Activated CD8-positive, alpha-beta memory T cell treated with anti-CD3 and anti-CD28 coated beads for 48 hours (primary cell): ENCODE measurements at places on chromosomes 12 and 14.

DNA sequence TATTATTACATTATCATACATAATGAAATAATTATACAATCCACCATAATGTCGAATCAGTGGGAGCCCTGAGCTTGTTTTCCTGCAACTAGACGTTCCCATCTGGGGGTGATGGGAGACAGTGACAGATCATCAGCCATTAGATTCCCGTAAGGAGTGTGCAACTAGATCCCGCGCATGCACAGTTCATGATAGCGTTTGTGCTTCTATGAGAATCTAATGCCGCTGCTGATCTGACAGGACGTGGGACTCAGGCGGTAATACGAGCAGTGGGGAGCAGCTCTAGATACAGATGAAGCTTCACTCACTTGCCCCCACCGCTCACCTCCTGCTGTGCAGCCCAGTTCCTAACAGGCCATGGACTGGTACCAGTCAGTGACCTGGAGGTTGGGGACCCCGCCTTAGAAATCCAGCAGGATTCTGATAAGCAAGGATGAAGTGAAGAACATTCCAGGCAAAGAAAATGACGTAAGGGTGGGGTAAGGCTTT is 204.6 kb downstream of the ETV6 start:
- no peak for DNase-seq

GRCh38 chr14:93094121-93094918 is 21.4 kb downstream of the ITPK1 start:
- DNase-seq, result no peak

- DNase-seq, result no peak
These were observed 179.9 kb upstream of the EEA1 start for GRCh38 chr12:93108985-93109384.

GRCh38 chr12:55850893-55851292 is 8.2 kb upstream of the MMP19 start:
- DNase-seq, result no peak

DNA sequence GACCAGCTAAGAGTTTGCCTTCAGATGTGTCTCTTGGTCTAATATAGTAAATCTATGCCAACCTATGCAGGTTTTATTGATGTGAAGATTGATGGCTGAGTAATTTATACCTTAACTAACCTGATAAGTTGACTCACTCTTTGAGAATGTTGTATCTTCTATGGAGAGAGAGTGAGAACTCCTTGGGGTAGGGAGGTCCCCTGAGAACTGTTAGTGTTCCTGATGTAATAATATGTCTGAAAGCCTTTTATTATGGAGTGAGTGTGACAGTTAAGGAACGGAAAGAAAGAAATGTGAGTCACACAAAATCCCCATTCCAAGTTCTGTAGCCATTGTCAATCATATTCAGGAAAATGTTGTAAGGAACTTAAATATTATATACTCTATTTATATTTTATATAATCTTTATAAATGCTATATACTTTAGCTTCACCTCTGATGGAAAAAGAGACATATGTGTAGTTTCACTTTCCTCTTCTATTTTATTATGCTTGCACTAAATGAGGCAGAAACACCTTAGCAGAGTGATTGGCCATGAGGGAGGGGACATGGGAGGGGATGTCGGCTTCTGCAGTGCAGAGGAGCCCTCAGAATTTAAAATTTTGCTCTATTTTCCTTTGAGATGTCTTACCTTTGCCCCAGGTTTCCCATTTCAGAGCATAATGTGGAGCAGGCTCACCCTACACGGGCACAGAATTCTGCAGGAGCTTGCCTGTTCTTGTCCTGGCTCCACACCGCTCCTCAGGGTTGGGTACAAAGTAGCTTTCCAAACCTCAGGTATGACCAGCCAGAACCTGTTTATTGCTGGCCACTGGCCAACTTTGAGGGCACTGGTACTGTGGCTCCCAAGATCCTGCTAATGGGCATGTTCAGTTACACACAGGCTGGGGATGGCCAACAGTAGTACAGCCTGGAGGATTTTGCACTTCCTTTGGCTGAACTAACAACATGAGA is 57.7 kb downstream of the ARF6 start:
- no peak for DNase-seq

DNA sequence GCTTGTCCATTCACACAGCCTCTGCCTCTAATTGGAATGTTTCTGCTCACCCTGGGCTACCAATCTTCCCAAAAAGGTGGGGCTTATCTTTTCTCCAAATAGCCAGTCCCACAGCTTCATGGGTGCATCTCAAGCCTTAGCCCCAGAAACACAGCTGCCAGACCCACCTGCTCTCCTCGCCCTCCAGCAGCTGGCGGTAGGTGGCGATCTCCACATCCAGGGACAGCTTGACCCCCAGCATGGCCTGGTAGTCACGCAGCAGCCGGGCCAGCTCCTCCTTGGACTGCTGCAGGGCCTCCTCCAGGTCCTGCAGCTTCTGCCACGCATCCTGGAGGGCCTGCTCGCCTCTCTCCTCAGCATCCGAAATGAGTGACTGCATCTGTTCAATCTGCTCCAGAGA is 11.1 kb downstream of the KRT77 start:
- DNase-seq, result no peak

- peak; percentile 27 for DNase-seq
These were observed 23.5 kb downstream of the FGF23 start for GRCh38 chr12:4356041-4356327.

DNA sequence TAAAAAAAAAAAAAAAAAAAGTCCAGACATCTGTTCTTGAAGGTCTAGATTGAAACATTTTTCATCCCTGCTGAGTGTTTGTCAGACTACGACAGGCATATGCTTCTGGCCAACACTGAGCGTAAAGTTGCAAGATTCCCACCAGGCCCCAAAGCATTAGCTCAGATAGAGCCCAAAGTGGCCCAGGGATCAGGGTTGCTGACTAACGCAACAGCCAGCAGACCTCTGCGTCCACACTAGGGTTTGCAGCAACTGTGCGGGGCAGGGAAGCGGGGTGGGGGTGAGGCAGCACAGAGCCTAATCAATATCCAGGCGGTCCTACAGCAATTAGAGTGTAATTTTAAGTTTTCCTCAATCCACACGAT is 55.7 kb downstream of the SSH1 start:
- no peak for DNase-seq

DNA sequence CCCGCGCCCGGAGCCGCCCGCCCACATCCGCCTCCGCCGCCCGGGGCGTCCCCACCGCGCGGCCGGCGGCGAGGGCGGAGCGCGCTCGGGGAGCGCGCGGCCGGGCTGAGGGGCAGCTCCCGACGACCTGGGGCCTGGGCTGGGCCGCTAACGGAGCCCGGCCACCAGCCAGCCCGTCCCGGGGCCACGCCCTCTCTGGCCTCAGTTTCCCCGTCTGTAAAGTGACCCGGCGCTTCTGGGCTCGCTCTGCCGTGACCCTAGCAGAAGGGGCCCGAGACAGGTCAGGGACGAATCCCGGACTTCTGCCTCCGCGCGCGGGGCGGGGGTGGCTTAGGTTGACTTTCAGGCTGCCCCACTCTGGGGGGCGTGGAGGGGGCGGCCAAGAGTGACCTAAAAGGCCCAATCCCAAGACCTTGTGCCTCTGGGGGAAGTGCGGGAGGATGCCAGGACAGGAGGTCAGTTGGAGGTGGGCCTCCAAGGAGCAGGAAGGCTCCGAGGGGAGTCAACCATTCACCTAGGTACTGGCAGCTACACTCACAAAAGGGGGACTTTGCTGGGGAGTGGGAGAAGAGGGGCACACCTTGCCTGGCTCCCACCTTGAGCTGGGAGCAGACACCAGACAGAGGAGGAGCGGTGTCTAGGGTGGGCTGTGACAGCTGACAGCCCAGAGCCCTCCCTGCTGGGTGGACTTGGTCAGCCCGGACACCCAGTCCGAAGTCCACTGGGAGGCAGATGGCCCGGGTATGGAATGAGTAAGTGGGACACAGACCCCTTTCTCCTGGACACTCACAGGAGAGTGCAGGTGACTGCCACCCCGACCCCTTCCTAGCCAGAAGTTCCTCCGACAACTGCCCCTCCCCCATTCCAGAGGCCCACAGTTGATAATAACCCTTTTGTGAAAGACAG is 486 bp upstream of the AKT1 start:
- no peak for DNase-seq

- no peak for DNase-seq
These were observed 161.1 kb downstream of the TRHDE start for GRCh38 chr12:72433298-72433697.

GRCh38 chr12:38761636-38762342 is 143.6 kb downstream of the CPNE8 start:
- DNase-seq, result no peak

DNA sequence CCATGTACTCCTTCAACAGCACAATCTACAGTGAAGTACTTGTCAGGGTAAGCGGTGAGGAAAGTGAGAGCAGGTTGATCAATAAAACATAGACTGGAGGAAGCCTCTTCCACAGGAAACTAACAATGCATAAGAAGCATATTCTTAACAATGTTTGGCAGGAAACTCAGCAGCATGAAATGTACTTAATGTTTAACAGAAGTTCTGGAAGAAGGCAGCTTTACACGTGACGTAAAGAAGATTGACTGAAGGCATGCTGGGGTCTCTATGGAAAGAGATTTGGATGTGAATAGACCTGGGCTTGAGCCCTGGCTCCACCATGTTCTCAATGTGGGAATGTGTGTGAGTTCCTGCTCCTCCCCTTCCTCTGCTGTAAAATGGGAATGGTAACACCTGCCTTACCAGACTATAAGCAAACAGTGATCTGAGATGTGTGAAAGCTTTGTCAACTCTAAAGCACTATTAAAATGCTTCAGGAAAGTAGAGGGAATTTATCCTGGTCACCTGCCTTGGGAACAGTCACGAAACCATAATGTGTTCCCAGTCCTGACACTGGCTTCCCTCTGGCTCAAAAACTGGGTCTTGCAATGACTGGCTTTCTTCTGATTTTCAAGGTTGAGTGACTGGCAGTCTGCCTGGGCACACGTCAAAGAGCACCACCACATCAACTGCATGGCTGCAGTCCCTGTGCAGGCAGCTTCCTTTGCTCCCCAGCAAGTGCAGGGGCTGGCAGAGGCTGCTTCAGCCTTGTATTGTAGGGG is 384.6 kb downstream of the APAF1 start:
- DNase-seq, result no peak

DNA sequence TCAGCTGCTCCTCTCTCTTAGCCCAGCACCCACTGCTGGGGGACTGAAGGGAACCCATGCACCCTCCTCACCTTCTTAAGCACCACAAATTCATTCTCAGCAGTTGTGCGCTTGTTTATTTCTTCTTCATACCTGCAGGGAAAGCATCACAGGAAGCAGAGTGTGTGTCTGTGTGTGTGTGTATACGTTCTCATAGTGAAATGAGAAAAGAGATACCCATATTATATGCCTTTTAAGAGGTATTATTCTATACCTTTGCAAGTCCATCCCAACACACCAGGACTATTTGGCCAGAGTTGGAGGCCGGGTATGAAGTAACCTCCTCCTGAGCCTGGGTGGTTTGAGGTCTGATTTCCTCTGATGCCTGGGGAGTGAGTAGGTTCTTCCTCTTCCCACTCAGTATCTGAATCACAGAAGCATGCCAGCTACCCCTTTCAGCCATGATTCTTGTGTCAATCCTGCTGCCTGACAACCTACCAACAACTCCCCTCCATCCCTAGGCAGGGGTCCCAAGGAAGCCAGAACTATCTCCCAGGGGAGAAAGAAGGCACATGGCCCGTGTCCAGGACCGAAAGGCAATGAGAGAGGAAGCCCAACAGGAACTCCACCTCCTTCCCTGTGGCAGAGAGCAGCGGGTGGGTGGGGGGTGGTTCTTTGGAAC is 3.0 kb downstream of the KRT73 start:
- no peak for DNase-seq

GRCh38 chr14:31320922-31321766 is 99.2 kb downstream of the HEATR5A start:
- no peak for DNase-seq
